ENCODE measurements at places on chromosomes 4 and X.

DNA sequence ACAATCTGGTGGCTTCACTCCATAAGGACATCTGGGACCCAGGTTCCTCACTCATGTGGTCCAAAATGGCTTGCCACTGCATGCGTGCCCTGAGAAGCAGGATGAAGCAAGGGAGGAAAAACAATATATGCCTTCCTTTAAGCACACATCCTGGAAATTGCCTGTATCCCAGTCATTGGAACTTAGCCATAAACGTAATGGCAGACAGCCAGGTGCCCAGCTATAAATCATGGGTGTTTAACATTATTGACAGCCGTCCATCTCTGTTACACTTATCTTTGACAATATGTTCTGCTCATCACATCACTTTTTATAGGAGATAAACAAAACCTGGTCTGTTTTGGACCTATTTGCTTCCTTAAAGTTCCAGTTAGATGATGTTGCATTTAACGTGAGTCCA lies 181.0 kb downstream of the AASDH start:
- DNase-seq: no peak

- no peak for DNase-seq
These were observed 173.1 kb upstream of the SLIT2 start for GRCh38 chr4:20078644-20079043.

GRCh38 chrX:45379236-45379635 lies 178.6 kb upstream of the DIPK2B start:
- DNase-seq: no peak

DNA sequence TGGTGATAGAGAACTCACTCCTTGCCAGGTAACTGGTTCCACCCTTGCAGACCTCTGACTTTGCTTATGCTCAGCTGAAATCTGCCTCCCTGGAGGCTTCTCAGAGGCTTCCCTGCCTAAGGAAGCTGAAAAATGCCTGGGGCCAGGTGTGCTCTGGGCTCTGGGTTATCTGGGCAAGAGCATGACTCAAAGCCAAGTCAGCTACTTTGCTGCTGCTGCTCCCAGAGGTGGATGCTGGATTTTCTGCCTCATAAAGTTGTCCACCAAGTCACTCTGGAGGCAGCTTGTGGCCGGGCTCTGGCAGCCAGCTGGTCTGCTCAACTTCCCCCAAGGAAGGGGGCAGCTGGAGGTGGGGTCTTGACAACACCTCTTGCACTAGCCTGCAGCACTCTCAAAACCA lies 132.7 kb downstream of the PJA1 start:
- DNase-seq: no peak

- peak; percentile 65 for DNase-seq
These were observed 618 bp downstream of the DDX3X start for GRCh38 chrX:41334363-41335197.

All from stimulated activated effector memory CD8-positive, alpha-beta T cell treated with anti-CD3 and anti-CD28 coated beads, Interleukin-12 subunit alpha, Interleukin-12 subunit beta, amount 100 ng/mL, for 72 hours (primary cell).